ENCODE measurements at places on chromosomes 1 and 21. TPM values are rescaled to one million over a fixed set of nuclear protein-coding genes. Genes with fewer than 3 reads are reported as not detected.

DNA sequence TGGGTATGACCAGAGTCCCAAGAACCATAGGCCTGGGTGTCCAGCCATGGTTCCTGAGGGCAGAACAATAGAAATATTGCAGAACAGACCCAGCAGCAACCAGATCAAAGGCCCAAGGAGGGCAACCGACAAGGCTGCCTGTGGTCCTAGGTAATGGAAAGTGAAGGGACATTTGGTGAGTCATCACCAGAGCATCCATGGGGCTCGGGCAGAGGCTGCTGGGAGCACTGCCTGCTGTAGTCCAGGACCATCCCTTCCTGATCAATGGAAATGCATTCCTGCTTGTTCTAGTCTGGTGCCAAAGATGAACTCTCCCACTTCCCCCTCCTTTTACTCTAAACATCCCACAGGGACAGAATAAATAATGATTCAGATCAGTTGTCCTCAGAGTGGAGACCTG is 172.8 kb upstream of the CACNA1E start:
- DNase-seq = no peak

DNA sequence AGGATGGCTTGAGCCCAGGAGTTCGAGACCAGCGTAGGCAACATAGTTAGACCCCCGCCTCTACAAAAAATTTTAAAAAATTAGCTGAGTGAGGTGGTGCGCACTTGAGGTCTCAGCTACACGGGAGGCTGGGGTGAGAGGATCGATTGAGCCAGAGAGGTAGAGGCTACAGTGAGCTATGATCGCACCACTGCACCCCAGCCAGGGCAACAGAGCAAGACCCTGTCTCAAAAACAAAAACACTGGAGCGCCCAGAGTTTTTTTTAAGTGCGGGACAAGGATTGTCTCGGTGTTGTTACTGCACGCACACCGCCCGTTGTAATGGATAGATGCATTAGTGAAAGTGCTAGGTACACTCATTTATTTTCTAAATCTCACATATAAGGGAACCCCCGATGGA is 37.1 kb downstream of the PIK3CD start:
- no peak for DNase-seq

DNA sequence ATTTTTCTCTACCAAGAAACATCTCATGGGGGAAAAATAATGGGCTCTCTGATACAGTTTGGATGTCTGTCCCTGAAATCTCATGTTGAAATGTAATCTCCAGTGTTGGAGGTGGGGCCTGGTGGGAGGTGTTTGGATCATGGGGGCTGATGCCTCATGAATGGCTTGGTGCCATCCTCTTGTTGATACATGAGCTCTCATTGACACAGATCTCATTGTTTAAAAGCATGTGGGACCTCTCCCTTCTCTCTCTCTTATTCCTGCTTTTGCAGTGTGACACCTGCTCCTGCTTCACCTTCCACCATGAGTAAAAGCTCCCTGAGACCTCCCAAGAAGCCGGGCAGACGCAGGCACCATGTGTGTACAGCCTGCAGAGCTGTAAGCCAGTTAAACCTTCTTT is 332.5 kb upstream of the NRIP1 start:
- no peak for DNase-seq

GRCh38 chr1:8810987-8811386 is 6.5 kb downstream of the RERE start:
- DNase-seq = no peak

GRCh38 chr1:179141592-179142251 is 59.9 kb downstream of the TOR3A start:
- DNase-seq = no peak

DNA sequence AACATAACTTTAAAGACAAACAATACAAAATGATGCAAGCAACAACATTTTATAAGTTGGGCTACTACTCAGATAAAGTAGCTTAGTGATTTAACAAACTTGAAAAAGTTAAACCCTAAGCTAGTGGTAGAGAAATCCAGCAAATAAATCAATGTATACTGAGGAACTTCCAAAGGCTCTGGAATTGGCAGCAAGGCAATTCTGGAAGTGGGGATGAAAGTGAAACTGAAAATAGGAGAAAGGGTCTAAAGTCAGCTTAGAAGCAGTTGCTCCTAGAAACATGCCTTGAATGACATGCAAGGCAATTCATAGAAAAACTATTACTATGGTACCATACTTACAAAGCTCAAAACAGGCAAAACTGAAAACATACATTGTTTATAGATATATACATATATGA is 90.0 kb upstream of the CAMK1G start:
- no peak for DNase-seq

DNA sequence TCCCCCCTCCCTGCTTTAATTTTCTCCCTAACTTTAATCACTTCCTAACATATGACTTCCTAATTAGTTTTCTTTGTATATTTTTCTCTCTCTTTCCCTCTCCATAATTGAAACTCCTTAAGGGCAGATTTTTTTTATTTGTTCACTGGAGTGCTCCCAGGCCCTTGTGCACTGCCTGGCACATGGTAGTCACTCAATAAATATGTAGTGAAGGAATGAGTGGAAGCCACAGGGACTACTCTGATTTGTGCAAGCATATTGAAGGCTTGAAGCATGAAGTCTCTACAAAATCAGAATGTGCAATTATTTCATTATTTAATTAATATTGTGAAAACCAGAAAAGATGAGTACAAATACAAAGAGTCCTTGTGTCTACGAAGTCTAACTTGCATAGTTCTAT is 41.5 kb downstream of the SNX7 start:
- no peak for DNase-seq

- no peak for DNase-seq
Measured at GRCh38 chr21:46483300-46484295, 24.9 kb downstream of the DIP2A start.

DNA sequence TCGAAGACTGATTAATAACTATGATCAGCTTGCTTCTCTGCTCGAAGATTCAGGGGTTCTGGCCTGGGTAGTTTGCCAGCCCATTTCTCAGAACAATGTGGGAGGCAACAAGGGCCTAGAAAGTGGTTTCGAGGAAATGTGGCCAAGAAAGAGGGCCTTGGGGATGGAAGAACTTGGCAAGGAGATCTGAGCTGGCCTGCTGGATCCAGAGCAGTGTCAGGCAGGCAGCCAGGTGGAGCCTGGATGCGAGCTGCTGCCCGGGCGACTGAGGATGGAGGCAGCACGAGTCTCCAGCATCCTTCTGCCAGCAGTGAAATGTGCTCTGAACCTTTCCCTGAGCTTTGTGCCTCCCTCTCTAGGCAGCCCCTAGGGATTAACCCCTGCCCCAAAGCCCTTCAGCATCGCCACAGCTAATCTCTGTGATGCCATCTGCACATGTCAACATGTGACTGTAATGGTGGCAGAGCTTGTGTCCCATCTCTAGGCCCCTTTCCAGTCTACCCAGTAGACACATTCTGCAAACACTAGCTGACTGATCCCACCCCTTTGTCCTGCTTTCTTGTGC is 61.0 kb upstream of the NEK2 start:
- DNase-seq = no peak

- DNase-seq = no peak
Measured at GRCh38 chr1:170356585-170356984, 175.4 kb upstream of the GORAB start.

- DNase-seq = no peak
Measured at GRCh38 chr21:25330266-25330665, 277.0 kb downstream of the MRPL39 start.

DNA sequence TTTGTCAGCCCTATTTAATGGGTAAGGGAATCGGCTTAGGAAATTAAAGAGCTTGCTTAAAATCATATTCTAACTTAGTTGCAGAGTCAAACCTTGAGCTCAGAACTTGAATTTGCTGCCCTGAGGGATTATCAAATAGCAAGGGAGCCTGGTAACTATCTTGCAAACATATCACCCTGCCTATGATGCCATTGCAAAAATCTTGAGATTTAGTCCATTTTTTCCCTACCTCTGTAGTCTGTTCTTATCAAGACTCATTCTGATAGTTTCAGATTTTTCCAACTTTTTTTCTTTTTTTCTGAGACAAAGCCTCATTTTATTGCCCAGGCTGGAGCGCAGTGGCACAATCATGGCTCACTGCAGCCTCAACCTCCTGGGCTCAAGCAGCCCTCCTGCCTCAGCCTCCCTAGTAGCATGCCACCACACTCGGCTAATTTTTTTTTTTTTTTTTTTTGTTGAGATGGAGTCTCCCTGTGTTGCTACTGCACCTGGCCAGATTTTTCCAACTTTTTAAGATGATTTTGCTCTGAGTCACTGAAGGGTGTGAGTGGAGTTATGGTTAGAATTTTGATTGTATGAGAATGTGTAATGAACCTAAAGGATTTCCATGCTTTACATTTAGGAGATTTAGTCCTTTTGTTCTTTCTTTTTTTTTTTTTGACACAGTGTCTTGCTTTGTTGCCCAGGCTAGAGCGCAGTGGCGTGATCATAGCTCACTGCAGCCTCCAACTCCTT is 12.2 kb downstream of the SARS1 start:
- no peak for DNase-seq

GRCh38 chr1:197440715-197441114 is 172.7 kb downstream of the CRB1 start:
- no peak for DNase-seq

The AK5 gene
- 0.13 TPM for total RNA-seq

The TFF2 gene
- total RNA-seq = not detected

Data from omental fat pad (tissue), 4 donors.